ENCODE measurements at places on chromosomes 12 and 14.

DNA sequence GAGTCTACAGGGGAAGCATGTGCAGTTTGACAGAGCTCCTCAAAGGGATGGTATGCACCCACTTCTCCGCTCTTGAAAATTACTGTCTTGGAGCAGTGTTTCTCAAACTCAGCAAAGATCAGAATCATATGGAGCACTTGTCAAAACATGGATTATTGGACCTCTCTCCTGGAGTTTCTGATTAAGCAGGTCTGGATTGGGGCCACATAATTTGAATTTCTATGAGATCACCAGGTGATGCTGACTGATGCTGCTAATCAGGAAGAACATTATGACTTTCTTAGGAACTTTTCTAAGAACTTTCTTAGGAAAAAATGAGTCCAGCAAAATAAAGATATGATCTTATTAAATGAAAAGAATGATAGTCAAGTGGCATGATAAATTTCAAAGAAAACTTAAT, 144.3 kb downstream of the CPNE8 start:
- DNase-seq, result no peak

DNA sequence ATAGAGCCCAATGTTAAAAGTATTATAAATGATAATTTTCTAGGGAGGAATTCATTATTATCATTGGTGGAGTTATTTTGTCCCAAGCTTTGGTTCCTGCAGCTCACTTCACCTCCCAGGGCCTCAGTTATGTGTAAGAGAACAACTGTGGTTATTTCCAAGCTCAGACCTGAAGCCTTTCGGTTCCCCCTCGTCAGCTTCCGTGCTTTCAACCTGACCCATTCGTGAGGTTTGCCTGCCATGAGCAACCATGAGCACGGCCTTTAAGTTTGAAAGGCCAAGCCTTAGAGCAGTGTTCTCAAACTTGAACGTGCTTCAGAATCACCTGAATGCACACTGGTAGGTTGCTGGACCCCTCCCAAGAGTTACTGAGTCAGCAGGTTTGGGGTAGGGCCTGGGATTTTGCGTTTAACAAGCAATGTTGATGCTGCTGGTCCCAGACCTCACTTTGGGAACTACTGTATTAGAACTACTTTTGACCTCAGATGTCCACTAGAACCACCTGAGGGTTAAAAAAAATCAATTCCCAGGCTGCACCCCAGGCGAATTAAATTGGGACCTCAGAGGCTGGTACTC, 133.0 kb upstream of the PRMT8 start:
- no peak for DNase-seq

- DNase-seq, result no peak
Observed at GRCh38 chr12:24555730-24556129, 393.2 kb downstream of the BCAT1 start.

GRCh38 chr12:62075870-62076269, 184.3 kb upstream of the USP15 start:
- DNase-seq, result no peak

DNA sequence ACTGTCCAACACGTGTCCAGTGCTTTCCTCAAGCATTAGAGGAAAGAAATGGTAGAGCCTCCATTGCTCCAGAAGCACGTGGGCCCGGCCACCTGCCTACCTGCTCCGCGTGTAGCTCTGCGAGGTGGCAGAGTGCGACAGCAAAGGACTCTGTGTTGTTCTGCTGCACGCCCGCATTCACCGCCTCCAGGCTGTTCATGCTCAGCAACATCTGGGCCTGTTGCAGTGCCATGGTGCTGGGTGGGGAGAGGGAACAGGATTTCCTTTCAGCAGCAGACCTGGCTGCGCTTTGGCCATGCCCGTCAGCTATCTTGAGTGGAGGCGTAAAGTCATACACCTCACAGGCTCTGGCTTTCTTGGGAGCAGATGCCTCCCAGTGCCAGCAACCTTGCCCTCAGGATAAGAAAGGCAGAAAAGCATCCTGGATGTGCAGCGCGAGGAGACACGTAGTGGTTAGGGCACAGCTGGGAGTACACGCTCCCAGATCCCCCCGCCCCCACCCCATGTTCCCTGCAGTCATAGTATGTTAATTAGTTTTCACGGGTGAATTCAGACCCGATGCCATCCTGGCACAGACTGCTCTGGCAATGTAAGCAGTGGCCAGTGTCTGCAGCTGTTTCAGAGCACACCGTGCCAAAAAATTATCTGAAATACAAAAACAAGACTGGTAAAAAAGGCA, 25.1 kb downstream of the ANAPC5 start:
- no peak for DNase-seq

GRCh38 chr12:62252576-62252975, 7.6 kb upstream of the USP15 start:
- DNase-seq, result no peak

Data from Panc1 (cell line).